Effector memory CD4-positive, alpha-beta T cell (primary cell): ENCODE measurements at places on chromosomes 6 and 20.

DNA sequence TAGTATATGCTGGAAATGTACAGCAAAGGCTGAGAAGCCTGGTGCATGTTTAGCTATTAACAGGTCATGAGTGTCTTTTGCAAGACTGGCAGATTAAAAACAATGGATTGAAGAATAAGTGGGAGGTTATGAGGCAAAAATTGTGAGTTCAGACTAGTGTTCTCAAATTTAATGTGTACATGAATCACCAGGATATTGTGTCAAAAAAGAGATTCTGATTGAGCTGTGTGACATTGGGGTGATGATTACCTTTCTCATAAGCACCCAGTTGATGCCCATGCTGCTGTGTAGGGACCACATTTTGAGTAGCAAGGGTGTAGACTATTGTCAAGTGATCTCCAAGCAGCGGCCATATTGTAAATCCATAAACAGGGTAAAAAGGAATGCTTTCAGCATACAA lies 44.8 kb downstream of the MAP3K5 start:
- no peak for DNase-seq

- no peak for DNase-seq
Observed at GRCh38 chr6:53912661-53913060, 117.9 kb downstream of the LRRC1 start.

DNA sequence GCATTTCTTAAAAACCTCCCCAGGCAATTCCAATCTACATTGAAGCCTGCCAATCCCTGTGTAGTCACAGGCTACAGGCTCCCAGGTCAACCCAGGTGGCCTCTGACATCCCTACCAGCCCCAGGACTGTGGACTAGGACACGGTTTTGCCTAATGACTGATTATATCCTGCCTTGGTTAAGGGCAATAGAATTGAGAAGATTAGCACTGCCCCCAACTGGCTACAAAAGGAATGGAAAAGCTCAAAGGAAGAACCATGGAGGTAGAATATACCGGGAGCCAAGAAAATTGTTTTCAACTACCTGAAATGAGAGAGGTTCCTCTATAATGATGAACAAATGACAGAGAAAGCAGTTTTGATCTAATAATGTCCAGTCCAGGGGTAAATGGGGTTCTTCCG lies 421.1 kb upstream of the AGPAT4 start:
- DNase-seq, result no peak

DNA sequence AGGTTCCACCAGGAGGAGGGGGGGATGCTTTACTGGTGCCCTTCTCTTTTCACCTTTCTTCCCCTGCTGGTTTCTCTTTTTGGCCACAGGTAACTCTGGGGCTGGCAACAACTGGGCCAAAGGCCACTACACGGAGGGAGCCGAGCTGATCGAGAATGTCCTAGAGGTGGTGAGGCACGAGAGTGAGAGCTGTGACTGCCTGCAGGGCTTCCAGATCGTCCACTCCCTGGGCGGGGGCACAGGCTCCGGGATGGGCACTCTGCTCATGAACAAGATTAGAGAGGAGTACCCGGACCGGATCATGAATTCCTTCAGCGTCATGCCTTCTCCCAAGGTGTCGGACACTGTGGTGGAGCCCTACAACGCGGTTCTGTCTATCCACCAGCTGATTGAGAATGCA lies 4.4 kb downstream of the TUBB1 start:
- DNase-seq, result no peak

- DNase-seq, result no peak
Observed at GRCh38 chr20:58619864-58620431, 31.1 kb upstream of the STX16 start.

DNA sequence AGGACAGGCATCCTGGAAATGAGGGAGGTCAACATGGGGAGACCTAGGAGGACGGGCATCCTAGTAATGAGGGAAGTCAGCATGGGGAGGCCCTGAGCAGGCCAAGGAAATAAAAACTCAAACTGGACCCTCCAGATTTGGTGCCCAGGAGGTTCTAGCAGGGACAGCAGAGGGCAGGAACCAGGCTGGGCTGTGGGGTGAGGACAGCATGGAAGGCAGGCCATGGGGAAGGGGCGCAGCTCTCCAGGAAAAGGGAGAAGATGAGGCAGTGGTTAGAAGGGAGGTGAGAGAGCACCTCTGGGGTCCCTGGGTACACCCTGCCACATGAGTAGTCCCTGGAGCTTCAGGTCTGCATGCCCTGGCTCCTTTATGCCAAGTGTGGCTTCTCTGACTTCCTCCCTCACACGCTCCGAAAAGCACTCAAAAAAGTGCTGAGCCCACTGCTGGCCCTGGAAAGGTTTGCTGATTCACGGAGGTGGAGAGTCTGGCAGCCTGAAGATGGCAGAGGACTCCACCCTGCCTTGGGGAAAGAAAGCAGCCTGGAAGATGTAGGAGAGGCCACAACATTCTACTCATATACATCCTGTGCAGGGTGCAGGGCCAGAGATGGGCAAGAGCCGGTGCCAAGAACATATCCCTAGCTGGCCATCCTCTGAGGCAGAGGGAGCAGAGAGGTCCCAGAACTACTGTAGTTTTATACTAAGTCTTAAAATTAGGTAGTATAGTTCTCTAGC lies 154.9 kb downstream of the MRPL14 start:
- DNase-seq, result no peak
